Lower lobe of right lung (tissue), 2 donors: ENCODE measurements at places on chromosomes 3 and 15. TPM values are rescaled to one million over a fixed set of nuclear protein-coding genes. Genes with fewer than 3 reads are reported as not detected.

Gene TM4SF1
- 146 TPM for total RNA-seq

- no peak overlapping the region for H3K4me3 ChIP-seq
- no peak overlapping the region for H3K27ac ChIP-seq
- no peaks in the 10 kb centered on the region for H3K27me3 ChIP-seq
- H3K4me1 ChIP-seq, result peaks cover 52% of the 10 kb centered on the region
- H3K36me3 ChIP-seq, result no peaks in the 10 kb centered on the region
- peak; percentile 63 for DNase-seq
Measured at GRCh38 chr3:71069797-71070196, 513.7 kb downstream of the FOXP1 start.

Gene CYP19A1
- total RNA-seq, result 0.95 TPM

Gene PAQR9
- total RNA-seq, result not detected

DNA sequence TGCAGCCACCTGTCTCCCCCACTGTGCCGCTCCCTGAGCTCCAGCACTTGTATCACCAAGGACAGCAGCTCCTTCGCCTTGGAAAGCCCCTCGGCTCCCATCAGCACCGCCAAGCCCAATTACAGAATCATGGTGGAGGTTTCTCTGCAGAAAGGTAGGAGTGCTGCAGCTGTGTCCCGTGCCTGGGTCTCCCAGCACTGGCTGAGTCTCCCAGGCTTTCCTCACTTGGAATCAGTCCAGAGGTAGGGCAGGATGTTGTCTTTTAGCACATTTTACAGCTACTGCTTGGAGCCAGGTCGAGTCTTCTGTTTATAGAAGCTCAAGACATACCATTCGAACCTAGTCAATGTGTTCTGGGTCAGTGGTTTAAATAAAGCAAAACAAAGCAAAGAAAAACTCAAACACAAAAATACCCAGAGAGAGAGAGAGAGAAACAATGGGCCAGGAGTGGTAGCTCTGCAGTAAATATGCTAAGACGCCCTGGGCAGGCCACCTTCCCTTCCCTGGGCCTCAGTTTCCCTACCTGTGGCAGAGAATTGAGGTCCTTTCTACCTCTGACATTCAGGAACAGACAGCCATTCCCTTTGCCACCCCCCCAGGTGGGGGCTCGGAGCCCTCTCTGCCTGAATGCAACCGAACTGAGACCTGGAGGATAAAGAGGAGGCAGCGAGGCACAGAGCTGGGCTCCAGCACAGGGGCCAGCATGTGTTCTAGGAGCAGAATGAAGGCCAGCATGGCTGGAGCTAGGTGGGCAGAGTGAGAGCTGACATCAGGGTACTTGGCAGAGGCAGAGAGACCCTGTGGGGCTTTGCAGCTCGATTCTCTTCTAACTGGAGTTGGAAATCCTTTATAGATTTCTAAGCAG lies 44.1 kb downstream of the STARD5 start:
- no peak overlapping the region for H3K4me3 ChIP-seq
- no peaks in the 10 kb centered on the region for H3K27me3 ChIP-seq
- peaks cover 17% of the 10 kb centered on the region for H3K36me3 ChIP-seq

- no peaks in the 10 kb centered on the region for H3K27me3 ChIP-seq
- H3K4me1 ChIP-seq, result no peaks in the 10 kb centered on the region
- no peak overlapping the region for H3K27ac ChIP-seq
- no peaks in the 10 kb centered on the region for H3K36me3 ChIP-seq
Measured at GRCh38 chr3:166696103-166696502, 684.0 kb downstream of the ZBBX start.
